Endothelial cell of umbilical vein (primary cell): ENCODE measurements at places on chromosomes 11 and 22. TPM values are rescaled to one million over a fixed set of nuclear protein-coding genes. Genes with fewer than 3 reads are reported as not detected.
A peak's percentile ranks its signal among the peaks of the same experiment; 100 is the strongest.

Gene SCN3B
- polyA plus RNA-seq: 0.72 and 0.91 TPM in 2 replicates

Gene GPR83
- polyA plus RNA-seq: 0.05 and 0.07 TPM in 2 replicates

Gene SAA4
- polyA plus RNA-seq: not detected in 2 replicates

DNA sequence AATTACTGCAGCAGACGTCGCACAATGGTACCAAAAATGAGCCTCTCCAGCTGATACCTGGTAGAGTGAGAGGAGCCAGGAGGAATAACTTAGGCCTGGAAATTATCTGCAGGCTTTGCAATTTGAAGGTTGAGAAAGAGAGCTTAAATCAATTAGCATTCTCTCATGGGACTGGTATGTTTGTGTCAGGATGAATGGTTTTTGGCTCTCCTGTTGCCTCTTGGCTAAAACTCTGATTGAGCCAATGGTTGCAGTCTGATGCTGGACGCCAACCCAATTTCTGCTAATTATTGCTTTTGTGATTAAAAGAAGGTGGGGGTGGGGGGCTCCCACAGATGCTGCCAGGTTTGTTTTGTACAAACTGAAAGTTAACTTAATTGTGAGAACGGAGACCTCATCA lies 12.5 kb upstream of the NELL1 start:
- no peak for DNase-seq

DNA sequence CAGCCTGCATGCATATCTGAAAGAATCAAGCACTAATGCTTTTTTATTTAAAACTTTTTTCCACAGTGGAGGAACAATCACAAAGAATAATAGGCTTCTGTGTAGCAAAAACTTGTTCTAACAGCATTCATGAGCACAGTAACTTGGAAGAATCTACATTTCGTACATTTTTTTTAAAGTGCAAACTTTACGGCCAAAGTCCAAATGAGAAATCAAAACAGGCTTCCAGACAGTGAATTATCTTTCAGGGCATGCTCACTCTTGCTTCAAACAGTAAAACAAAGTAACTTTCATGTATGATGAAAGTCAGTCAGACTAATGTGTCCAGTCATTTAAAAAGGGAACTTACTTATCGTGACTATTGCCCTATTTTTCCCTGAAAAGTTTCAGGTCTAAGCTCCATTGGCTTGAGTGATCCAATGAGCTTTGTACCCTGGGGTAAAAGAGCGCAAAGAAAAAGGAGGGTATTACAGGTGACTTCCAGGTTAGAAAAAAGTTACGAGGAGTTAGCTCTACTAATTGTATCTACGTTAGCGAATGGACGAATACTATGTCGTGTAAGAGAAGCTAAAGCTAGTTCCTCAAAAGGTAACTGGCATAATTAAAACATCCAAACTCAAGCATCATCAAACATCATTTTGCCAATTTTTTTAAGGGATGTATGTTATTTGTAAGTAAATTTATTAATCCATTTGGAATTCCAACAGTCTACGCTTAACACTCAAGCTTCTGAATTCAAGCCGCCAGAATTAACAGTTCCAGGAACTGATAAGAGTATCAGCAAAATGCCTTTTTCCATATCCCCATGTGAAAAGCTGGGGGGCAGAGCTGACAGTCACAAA lies 1.7 kb downstream of the PICALM start:
- DNase-seq: peak; percentile 56

Gene OR5J2
- not detected in 2 replicates for polyA plus RNA-seq

Gene STX5
- 46.4 and 50.7 TPM in 2 replicates for polyA plus RNA-seq

- DNase-seq: no peak
Measured at GRCh38 chr22:39800790-39801520, 92.6 kb downstream of the ENTHD1 start.

Gene FGF3
- polyA plus RNA-seq: not detected in 2 replicates

GRCh38 chr22:50189849-50190181 lies 4.1 kb downstream of the TRABD start:
- DNase-seq: no peak

DNA sequence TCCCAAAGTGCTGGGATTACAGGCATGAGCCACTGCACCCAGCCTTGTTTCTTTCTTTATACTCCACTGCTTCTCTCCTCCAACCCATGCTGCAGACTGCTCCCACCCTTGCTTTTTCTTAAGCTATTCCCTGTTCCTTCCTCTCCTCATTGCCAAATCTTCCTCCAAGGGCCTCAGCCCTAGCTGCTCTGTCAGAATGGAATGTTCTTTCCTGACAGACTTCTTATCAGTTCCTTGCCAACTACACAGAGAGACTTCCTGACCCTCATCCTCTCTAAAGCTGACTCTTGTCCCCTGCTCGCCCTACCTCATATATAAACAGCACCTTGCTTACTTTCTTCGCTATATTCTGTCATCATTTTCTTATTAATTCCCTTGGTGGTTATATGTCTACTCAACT lies 16.9 kb upstream of the PIK3C2A start:
- DNase-seq: peak; percentile 60

Gene CHRM1
- not detected in 2 replicates for polyA plus RNA-seq

GRCh38 chr11:80872116-80872728 lies 1431.4 kb upstream of the TENM4 start:
- no peak for DNase-seq

DNA sequence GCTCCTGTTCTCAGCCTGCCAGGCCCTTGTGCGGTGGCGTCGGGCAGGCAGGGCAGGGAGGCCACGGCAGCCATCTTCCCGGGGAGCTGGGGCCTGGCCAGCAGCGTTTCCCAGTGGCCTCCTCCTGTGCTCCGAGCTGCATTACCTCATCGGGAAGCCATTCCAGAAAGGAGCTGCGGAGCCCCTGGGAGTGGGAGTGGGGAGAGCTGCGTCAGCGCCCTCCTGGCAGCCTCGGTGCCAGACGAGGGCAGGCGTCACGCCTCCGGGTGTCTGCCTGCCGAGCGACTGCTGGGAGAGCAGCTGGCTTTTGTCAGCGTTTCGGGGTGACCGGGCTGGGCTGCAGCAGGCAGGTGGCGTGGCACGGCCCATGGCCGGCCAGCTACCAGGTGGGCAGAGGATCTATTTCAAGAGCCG lies 30.9 kb upstream of the WNT7B start:
- DNase-seq: peak; percentile 44

Gene SCGB1A1
- not detected in 2 replicates for polyA plus RNA-seq

- DNase-seq: no peak
Measured at GRCh38 chr11:94477624-94478023, 16.0 kb downstream of the MRE11 start.
